ENCODE measurements at places on chromosomes 5 and 9. TPM values are rescaled to one million over a fixed set of nuclear protein-coding genes. Genes with fewer than 3 reads are reported as not detected.

The LCN1 gene
- not detected for total RNA-seq

The FOXD1 gene
- total RNA-seq: 99.3 TPM

The JAKMIP2 gene
- total RNA-seq: 14.6 TPM

The SLC6A3 gene
- not detected for total RNA-seq

The C9 gene
- not detected for total RNA-seq

The APBA1 gene
- 11.1 TPM for total RNA-seq

The REEP2 gene
- total RNA-seq: 5.3 TPM

The RFESD gene
- total RNA-seq: 3.9 TPM

The PCDHA11 gene
- total RNA-seq: 1.4 TPM

The SMIM33 gene
- not detected for total RNA-seq

The TMEM38B gene
- total RNA-seq: 9.5 TPM

The CDH9 gene
- total RNA-seq: not detected

The ITGA1 gene
- 104 TPM for total RNA-seq

The SLC34A1 gene
- not detected for total RNA-seq

The SCGB3A1 gene
- total RNA-seq: not detected

The SV2C gene
- 4.9 TPM for total RNA-seq

The OR1Q1 gene
- total RNA-seq: not detected

The ERP44 gene
- 15.9 TPM for total RNA-seq

The C9orf50 gene
- 2.2 TPM for total RNA-seq

The MRRF gene
- total RNA-seq: 25.9 TPM

The ADAMTSL1 gene
- total RNA-seq: 61.8 TPM

The PCDHAC1 gene
- total RNA-seq: 0.71 TPM

The IL3 gene
- not detected for total RNA-seq

The IFNB1 gene
- total RNA-seq: not detected

Measured in sciatic nerve (tissue), 2 donors.